ENCODE measurements at places on chromosomes 12 and 14.

- no peak for DNase-seq
Measured at GRCh38 chr14:70254476-70254961, 65.8 kb upstream of the SLC8A3 start.

DNA sequence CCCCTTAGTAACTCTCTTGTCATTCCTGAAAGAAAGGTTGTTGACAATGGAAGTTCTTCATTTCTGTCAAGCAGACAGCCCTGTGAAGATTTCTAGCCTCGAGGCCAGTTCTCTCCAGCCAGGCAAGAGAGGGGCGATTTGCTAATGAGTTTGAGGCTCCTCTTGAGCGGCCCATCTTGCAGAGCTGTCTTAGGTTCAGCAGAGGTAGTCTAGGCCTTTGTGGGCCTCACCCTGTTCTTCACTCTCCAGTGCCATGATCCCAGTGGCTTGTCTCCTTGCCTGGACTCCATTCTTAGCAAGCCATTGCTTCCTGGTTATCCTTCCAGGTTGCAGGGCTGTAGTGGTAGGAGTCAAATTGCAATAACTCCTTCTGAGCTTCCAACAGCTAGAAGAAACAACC is 9.7 kb downstream of the TPH2 start:
- no peak for DNase-seq

DNA sequence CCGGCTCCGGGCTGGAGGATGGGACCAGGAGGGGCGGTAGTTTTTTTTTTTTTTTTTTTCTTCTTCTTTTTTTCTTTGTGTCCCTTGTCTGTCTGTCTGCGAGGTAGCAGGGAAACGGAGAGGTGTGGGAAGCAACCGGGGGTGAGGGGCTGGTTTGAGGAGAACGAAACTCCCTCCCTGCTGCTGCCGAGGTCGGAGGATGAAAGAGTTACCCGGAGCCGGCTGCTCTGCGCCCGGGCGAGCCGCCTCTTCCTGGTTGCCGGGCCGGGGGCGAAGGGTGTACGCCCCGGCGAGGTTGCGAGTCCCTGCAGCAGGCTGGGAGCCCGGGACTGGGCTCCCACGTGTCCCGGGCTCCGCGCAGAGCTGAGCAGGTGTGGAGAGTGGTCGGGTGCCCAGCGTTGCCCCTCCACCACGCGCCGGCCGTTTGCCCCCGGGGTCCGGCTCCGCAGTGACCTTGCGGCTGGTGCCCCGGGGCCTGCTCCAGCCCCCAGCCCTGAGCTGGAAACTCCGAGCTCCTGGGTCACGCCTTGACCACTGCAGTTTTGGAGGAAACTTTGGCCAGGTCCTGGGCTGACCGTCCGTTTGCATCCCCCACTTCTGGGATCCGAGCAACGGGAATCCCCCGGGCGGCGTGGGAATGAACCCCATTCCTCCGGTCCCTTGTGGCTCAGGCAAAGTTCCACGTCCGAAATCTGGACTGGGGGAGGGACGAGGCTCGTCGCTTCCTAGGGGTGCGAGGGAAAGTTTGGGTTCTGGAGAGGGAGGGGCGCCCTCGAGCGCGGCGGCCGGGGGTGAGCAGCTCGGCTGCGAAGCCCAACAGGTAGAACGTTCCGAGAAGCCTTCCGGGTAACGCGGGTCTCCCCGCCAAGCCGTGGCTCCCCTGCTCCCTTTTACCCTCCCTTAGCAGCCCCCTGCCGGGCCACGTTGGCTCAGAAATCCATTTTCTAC is 1.3 kb downstream of the CHST11 start:
- DNase-seq = no peak

- no peak for DNase-seq
Measured at GRCh38 chr12:8678661-8679111, 16.1 kb upstream of the MFAP5 start.

- no peak for DNase-seq
Measured at GRCh38 chr12:105431537-105432100, 101.1 kb downstream of the C12orf75 start.

GRCh38 chr12:14138495-14138894 is 157.1 kb upstream of the GRIN2B start:
- no peak for DNase-seq

- no peak for DNase-seq
Measured at GRCh38 chr12:1473418-1473817, 121.0 kb downstream of the FBXL14 start.
